ENCODE measurements at places on chromosomes 1 and 21.

GRCh38 chr1:48470481-48470855 lies 1.5 kb downstream of the SPATA6 start:
- DNase-seq = no peak

GRCh38 chr1:235468004-235468403 lies 36.2 kb downstream of the B3GALNT2 start:
- DNase-seq = no peak

GRCh38 chr1:7984811-7985210 lies 23.3 kb downstream of the PARK7 start:
- DNase-seq = no peak

DNA sequence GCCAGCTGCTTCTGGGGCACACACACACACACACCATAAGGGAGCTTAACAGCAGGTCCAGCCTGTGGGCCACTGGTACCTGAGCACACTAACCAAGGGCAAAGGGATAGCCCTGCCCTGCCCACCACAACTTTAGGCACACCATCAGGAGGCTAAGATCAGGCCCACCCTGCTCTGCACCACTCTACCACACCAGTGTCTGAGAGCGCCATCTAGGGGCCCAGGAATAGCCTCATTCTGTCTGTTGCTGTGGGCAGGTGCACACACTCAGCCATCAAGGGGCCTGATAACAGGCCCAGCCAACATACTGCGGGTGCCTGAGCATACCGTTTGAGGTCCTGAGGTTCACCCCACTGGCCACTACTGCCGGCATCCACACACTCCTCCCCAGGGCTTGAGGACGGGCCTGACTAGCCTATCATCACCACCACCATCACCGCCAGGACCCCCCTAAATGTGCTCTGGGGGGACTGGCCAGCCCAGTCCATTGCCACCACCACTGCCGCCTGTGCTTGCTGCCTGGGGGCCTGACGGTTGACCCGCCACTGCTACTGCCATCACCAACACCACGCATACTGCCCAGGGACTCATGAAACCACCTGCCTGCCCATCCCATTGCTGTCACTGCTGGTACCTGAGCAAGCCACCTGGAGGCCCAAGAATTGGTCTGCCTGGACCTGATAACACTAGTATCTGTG lies 31.3 kb downstream of the NSL1 start:
- peak; percentile 59 for DNase-seq

- no peak for DNase-seq
Observed at GRCh38 chr1:171438441-171438840, 46.9 kb upstream of the PRRC2C start.

GRCh38 chr1:174982971-174983689 lies 16.6 kb upstream of the CACYBP start:
- DNase-seq = peak; percentile 64

Data from inflammatory macrophage treated with lipopolysaccharide for 4 hours (primary cell).